ENCODE measurements at places on chromosomes 7 and 10.

- DNase-seq, result no peak
These were observed 166.8 kb upstream of the ASAH2 start for GRCh38 chr10:50417886-50418830.

- no peak for DNase-seq
These were observed 22.6 kb downstream of the HSPA12A start for GRCh38 chr10:116719804-116720203.

DNA sequence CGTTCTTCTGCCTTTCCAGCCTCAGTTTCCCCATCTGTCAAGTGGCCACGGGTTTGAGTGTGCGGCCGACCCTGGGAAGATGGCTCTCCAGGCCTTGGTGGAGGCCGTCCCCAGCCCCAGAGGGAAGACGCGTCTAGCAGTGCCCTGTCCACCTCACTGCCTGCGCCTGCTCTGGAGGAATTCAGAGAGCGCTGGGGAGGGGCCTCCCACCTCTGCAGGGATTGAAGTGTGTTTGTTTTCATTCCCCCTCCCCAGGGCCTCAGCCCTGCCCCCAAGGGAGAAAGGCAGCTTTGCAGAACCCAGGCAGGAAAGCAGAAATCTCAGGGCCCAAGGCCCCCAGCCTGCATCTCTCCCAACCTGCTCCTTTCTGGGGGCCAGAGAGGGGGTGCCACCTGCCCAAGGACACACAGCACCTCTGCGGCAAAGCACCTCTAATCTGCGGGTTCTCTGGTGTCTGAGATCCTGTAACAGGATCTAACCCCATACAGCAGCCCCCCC is 91.0 kb downstream of the MICALL2 start:
- DNase-seq, result no peak

GRCh38 chr10:71339796-71340589 is 20.9 kb downstream of the SLC29A3 start:
- DNase-seq, result no peak

- DNase-seq, result no peak
These were observed 289.7 kb downstream of the FRMD4A start for GRCh38 chr10:14040787-14041631.

DNA sequence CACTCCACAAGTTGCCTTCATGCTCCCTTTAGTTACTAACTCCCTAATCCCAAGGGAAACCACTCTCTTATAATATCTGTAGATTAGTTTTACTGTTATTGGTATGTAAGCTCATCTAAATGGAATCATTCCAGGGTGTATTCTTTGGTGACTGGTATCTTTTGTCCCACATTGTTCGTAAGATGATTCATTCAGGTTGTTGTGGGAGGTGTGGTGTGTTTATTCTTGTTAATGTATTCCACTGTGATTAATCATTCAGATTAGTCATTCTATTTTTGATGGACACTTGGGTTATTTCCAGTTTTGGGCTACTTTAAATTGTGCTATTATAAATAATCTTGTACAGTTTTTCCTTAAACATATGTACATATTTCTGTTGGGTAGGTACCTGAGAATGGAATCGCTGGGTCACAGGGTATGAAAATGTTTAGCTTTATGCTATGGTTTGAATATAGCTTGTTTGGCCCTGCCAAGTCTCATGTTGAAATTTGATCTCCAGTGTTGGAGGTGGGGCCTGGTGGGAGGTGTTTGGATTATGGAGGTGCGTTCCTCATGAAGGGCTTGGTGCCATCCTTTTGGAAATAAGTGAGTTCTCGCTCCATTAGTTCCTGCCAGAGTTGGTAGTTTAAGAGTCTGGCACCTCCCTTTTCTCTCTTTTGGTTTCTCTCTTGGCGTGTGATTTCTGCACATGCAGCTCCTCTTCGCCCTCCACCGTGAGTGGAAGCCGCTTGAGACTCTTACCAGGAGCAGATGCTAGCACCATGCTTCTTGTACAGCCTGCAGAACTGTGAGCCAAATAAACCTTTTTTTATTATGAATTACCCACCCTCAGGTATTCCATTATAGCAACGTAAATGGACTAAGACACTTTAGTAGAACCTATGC is 13.8 kb downstream of the BTRC start:
- DNase-seq, result no peak

DNA sequence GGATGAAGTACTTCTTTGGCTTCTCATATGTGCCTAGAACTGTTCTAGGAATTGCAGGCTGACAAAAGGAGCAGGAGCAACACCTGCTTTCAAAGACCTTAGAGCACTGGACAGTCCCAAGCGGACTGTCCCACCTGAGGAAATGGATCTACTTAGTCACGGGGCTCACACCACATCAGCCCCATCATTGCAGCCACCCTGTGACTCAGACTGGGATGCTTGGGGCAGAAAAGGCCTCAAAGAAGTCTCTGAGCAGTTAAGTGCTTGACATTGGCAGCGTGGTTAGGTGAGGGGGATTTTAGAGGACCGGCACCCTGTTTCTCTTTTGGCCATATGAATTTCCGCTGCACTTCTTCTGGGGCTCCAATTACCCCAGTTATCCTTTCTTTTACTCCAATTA is 256.6 kb downstream of the USP6NL start:
- no peak for DNase-seq

DNA sequence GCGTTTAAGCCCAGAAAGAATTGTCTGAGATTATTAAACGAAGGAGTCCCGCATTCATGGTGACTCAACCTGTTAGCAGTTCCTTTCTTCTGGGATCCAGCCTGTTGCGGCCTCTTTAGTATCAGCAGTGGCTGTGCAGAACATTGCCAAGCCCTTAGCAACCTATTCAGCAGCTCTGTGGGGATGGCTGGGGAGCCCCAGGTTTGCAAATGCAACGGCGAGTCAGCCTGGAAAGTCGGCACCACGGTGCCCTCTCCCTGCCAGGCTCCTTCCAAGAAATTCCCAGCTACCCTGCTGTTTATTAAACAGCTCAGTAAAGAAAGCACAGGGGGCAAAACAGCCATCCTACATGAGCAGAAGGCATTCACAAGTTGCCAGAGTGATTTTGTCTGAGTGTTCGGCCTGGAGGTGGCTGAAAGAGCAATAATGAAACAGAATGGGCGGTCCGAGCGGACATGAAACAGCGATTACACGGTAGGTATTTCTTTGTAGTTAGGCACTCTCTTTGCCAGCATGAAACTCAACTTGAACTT is 198.3 kb downstream of the BAMBI start:
- no peak for DNase-seq

- DNase-seq, result no peak
These were observed 8.1 kb downstream of the APBB1IP start for GRCh38 chr10:26446258-26446657.

DNA sequence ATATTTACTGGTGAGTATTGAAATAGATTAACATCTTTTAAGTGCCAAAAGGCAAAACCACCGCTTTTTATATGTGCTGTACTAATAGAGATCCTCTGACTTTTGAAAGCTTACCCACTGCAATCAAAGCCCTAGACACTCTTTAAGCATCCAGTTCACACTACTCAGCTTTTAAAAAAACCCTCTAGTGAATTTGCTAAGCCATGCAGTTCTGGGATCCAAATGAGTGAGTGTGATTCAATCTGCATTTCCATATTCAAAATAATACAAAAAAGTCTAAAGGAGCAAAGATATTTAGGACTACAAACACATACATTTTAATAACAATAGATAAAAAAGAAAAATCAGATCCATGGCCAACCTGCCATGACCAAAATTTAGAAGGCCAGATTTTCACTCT is 288.2 kb downstream of the MAGI2 start:
- DNase-seq, result no peak

DNA sequence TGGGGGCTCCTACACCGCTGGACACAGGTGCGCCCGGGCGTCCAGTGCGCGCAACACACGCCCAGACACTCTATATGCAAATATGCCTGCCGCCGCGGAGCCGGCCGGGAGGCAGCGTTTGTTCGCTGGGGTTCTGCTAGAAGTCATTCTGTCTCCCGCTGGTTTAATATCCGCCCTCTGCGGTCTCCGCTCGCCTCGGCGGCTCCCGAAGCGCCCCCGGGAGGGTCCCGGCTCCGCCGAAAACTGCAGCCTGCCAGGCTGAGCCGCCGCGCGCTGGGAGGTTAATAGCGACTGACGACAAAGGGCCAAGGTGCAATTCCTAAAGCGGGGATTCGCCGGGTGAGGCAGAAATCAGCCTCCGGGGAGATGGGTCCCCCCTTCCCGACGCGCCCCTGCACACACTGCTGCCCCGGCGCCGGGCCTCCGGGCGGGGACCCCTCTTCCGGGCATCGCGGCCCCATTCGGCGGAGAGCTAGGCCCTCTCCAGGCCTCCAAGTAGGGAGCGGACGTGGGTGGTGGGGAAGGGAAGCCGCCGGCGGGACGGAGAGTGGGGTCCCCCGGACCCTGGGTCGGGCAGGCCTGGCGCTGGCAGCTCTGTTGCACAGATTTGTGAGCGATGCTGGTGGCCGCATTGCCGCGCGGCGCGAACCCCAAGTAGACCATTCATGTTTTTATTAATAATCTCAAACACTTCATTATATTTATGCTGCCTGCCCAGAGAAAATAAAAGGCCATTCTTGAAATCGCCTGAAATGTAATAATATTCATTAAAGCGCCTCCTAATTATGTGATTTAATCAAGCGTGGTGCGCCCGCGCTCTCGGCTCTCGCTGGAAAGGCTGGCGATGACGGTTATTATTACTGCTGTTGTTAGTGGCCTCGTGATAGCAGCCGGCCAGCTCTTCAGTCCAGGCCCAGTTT is 9.1 kb downstream of the EN2 start:
- DNase-seq, result no peak

DNA sequence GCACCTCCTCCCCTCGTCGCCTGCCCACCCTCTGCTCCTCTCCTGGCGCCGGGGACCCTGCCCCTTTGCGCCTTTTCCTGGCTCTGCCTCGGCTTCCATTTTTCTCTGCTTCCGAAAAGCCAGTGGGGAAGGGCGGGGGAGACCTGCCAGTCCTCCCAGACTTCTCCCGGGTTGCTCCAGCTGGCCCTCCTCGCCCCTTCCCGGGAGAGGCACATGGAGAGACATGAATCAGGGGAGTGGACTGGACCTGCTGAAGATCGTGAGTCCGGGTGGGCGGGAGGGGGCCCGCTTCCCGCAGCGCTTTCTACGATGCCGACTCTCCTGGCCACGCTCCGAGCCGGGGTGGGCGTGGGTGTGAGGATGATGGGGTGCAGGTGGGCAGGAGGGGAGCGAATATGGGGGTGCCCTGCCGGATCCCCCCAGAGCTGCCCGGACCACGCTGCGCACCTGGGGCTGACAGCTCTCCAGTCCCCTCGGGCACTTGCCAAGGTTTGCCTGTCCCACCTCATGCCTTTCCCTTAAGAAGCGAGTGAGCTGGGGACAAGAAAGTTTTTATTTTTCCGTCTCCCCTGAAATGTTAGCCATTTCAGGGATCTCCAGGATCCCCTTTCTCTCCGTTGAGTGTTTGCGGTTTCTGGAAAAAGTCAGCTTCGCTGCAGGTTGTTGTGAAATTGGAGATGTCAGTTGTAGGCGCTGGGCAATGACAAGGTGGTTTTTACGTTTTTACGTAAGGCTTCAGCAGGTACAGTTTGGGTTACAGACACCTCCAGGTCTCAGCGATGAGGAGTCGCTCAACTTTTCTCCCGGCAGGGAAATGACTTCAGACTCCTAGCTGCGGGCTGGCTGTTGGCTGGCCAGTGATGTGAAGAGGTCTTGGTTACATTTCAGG is 977 bp downstream of the CACNB2 start:
- no peak for DNase-seq

DNA sequence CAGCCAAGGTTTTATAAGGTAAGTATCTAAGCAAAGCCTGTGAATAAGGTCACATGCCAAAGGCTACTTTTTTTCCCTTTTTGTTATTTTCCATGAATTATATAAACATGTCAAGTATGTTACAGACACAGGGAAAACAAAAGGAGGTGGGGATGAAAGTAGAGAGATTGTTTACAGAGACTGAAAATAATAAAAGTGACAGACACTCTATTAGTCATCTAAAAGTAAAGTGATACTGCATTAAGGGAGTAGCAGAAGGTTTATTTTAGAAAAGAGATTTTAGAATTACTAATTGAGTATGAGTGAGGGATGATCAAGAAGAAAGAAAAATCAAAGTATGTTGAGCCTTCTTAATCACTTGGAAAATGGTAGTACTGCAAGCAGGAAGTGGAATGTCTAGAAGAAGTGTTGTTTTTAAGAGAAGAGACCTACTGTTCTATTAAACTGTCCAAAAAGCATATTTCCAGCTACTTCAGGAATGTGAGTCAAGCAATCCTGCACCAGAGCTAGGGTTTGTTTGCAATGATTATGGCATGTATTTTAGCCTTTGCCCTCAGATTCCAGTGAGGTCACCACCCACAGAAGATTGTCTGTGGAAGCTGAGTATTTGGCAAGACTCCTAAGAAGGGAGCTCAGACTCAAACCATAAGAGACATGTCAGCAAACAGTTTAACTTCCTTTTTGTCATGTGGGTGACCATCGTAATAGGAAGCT is 177.9 kb upstream of the PLXDC2 start:
- DNase-seq, result no peak

Measured in stimulated activated CD4-positive, alpha-beta T cell treated with anti-CD3 and anti-CD28 coated beads, TNF-alpha, amount 100 ng/mL, for 1 hour (primary cell).